ENCODE measurements at places on chromosomes 13 and 19.

DNA sequence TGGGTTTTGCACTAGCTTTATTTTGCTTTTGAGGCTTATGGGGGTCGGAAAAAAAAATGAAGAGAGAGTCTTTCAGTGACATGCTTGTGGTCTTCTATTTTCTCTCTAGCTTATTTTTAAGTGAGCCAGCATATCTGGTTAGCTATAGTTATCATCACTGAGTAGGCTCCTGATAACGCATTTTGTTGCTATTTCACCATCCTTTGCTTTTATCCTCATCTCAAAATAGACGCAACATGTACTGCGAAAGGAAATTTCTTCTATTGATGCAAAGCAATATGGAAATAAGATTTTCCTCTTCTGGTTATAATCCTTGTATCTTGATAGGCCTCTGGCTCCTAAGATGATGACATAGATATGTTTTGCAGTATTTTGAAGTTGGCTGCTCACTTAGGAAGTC, 273.8 kb downstream of the OXGR1 start:
- DNase-seq, result no peak

- no peak for DNase-seq
These were observed 4.1 kb upstream of the NTN5 start for GRCh38 chr19:48676887-48677286.

DNA sequence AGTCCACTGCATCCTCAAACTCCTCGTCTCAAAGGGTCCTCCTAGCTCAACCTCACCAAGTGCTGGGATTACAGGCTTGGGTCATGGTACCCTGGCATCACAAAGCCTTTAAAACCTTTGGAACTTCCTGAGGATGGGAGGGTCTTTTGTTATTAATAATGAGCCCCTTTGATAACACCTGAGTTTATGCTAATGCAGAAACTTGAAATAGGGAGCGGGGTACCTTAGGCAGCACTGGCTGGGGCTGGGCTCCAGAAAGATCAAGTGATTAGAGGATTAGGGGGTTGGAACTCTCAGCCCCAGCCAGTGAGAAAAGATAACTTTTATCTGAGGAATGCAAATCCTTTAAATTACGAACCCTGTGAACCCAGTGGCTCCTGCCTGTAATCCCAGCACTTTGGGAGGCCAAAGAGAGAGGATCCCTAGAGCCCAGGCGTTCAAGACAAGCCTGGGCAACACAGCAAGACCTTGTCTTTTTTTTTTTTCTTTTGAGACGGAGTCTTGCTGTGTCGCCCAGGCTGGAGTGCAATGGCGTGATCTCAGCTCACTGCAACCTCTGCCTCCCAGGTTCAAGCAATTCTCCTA, 9.3 kb upstream of the PSPC1 start:
- DNase-seq, result no peak

GRCh38 chr13:111232191-111232590, 88.3 kb upstream of the TEX29 start:
- no peak for DNase-seq

DNA sequence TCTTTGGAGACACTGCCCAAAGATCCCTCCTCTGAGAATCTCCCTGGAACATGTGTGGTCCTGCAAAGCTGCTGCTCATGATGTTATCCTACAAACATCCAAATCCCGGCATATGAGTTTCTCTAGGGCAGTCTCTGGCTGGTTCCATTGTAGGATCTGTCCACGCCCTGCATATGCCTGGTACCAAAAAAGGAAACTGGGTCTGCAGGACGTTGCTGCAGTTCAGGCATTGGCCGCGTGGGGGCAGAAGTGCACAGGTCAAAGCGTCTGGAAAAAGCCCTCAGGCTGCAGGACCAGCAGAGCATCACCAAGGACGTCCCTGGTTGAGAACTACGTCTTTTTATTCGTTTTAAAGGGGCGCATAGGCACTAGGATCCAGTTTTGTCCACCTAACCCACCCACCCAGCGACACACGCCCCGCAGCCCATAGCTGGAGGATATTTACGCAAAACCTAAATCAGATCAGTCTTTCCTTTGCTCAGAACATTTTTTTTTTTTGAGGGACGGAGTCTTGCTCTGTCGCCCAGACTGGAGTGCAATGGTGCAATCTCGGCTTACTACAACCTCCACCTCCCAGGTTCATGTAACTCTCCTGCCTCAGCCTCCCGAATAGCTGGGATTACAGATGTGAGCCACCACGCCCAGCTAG, 12.9 kb upstream of the ZNF564 start:
- DNase-seq, result peak; percentile 76

- no peak for DNase-seq
These were observed 673.7 kb upstream of the MIR17HG start for GRCh38 chr13:90673746-90674145.

GRCh38 chr19:18286973-18287635, 5.7 kb upstream of the JUND start:
- no peak for DNase-seq

GRCh38 chr13:49567491-49567890, 17.9 kb downstream of the RCBTB1 start:
- DNase-seq, result no peak

DNA sequence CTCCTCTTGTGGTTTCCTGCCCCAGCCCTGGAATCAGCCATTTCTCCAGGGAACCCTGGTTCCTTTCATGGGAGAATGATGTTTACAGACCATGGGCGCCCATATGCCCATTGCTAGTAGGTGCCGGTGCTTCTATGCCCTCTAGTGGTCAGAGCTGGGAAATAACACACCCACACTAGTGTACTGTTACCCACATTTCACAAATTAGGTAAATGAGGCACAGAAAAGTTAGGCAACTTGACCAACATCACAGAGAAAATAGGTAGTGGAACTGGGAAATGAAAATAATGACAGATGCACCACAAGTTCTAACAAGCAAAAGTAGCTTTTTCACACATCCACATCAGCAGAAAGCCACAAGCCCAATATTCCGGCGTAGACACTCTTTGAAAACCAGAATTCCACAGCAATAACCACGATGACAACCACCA, 1.3 kb upstream of the CEACAM3 start:
- peak; percentile 21 for DNase-seq

DNA sequence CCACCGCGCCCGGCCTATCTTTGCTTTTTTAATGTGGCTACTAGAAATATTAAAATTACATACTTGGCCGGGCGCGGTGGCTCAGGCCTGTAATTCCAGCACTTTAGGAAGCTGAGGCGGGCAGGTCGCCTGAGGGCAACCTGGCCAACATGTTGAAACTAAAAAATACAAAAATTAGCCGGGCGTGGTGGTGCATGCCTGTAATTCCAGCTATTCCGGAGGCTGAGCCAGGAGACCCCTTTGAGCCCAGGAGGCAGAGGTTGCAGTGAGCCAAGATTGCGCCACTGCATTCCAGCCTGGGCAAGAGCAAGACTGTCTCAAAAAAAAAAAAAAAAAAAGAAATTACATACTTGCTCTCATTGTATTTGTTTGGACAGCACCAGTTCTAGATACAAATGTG, 34.8 kb upstream of the DPRX start:
- no peak for DNase-seq

GRCh38 chr13:22883956-22884355, 296.8 kb upstream of the SGCG start:
- DNase-seq, result no peak

DNA sequence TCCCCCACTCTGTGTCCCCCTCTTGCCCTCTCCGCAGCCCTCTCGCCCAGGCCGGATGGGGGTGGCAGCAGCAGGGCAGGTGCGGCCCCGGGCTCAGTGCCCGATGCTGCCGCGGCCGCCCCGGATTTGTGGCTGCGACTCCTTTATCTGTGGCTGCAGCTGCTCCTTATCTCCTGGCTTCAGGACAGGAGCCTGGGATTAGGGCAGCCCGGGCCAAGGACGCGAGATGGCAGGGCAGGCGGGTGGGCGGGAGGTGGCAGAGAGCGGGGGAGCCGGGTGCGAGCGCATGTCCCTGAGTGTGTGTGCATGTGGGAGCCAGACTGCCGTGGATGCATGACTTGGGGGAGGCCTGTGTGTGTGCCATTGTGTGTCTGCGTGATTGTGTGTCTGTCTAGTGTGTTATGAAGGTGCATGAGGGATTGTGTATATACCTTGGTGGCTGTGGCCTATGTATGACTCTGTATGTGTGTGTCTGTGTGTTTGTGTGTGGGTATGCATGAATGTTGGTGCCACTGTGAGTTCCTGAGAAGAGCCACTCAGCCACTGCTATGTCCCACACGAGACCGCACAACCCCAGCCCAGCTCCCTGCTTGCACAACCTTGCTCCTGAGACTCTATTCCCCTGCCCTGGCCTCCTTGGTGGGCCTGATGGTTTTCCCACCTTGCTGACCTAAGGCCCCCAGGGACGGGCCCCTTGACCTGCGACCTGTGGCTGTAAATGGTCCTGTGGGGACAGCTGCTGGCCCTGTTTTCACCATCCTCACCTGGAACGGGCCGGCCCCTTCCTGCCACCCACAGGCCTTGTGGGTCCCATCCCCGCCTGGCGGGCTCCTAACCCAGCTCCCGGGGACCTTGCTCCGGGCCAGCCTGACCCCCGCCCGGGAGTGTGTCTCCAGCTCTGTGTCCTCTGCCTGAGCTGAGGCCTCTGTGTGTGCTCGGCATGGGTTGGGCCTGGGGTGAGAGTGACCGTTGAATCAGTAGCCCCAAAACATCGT, 5.3 kb upstream of the NRTN start:
- DNase-seq, result no peak

GRCh38 chr13:26660766-26661165, 99.8 kb downstream of the GPR12 start:
- DNase-seq, result no peak

- no peak for DNase-seq
These were observed 16.9 kb downstream of the TMPRSS9 start for GRCh38 chr19:2376784-2377519.

GRCh38 chr19:38387550-38388348, at the start of gene GGN:
GGN (minus strand) TSS chr19:38388034; CDS start chr19:38387261, 773 bp downstream.
- peak; percentile 96 for DNase-seq

- peak; percentile 23 for DNase-seq
These were observed 146.0 kb upstream of the GPC6 start for GRCh38 chr13:93080587-93080986.

DNA sequence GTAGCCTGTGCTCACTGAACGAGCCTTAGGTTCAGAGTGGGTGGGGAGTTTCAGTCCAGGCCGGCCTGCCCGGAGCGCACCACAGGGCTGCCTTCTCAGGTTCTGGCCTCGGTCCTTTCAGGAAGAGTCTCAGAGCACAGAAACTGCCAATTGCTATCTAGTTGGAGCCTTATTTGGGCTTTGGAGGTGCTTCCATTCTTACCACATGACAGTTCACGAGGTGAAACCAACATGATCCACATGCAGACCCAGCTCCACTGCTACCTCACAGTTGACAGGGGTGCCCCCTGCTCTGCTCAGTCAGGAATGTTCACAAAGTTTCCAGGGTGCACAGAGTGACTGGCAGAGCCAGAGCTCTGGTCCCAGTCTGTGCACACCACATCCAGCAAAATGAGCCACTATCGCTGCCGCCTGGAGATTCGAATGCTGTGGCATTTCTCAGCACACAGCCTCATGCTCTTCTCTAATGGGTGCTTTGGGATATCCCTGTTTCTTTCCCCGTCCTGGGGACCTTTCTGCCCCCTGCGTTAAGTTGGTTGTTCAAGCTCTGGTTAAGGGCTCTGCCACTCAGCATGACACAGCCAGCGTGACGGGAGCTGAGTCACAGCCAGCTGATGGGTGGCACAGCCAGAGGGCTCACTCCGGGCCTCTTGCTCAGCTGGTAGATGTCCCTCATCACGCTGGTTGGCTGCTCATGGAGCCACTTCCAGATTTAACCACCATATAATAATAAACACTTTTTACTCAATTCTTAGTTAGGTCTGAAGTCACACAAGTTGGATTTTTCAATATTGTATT, 7.5 kb upstream of the SACS start:
- DNase-seq, result no peak
